Vagina (tissue), 2 donors: ENCODE measurements at places on chromosomes 6 and 20.

- no peak for DNase-seq
These were observed 249.2 kb upstream of the RREB1 start for GRCh38 chr6:6858533-6858982.

DNA sequence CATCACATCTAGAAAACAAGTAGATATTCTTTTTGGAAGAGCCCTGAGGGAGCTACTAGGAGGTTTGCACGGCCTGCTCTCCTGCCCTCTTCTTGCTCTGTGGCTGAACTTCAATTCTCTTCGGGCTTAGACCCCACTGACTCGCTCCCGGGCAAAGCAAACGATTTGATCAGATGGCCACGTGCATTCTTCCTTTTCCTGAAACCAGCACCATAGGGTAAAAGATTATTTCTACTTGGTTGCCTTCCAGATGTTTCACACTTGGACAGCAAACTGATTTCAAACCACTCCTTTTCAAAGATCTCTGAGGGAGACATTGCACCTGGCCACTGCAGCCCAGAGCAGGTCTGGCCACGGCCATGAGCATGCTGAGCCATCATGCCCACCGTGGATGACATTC lies at the start of gene SLC22A1:
SLC22A1 (plus strand) TSS at position 258 of the 400 bp plus-strand sequence; CDS start at position 379, 121 bp downstream.
- no peak for DNase-seq

GRCh38 chr6:88177961-88178464 lies 11.9 kb upstream of the CNR1 start:
- DNase-seq, result no peak

DNA sequence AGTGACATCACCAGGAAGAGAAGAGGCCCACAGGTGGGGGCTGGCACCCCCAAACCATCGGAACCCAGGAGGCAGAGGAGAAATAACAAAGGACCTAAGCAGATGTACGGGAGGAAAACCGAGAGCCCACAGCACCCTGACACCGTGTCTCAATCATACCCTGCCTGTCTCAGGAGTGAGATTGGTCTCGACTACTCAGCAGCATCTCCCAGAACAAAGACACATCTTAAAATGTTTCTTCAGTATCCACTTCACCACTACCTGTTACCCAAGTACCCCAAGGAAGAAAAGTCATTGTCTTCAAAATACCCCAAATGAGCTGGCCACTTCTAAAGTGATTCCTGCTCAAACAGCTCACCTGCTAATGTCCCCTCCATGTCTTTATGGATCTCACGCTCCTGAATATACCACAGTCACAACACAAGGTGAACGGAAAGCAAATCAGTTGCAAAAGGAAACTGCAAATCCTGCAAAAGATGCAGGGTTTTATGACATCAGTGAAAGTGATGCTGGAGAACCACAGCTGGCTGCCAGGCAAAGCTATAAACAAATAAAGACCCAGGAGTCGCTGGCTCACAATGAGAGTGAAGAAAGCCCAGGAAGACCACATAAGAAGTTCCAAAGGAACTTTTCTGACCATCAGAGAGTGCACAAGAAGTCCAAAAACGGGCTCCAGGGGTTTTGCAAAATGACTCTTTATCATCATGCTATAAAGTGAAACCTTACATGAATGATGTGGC lies 44.1 kb downstream of the PREX1 start:
- no peak for DNase-seq

DNA sequence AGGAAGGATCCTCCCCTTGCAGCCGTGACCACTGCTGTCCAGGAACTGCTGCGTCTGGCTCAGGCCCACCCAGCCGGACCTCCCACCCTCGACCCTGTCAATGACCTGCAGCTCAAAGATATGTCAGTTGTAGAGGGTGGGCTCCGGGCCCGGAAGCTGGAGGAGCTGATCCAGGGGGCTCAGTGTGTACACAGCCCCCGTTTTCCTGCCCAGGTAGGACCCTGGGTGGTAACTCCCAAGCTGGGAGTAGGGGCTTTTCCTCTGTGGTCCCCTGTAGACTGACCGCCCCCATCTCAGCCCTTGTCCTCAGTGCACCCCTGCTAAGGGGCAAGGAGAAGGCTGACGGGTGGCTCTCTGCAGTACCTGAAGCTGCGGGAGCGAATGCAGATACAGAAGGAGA lies 3.6 kb downstream of the DXO start:
- DNase-seq, result no peak

- DNase-seq, result no peak
These were observed 24.7 kb upstream of the HIVEP1 start for GRCh38 chr6:11987386-11987785.

DNA sequence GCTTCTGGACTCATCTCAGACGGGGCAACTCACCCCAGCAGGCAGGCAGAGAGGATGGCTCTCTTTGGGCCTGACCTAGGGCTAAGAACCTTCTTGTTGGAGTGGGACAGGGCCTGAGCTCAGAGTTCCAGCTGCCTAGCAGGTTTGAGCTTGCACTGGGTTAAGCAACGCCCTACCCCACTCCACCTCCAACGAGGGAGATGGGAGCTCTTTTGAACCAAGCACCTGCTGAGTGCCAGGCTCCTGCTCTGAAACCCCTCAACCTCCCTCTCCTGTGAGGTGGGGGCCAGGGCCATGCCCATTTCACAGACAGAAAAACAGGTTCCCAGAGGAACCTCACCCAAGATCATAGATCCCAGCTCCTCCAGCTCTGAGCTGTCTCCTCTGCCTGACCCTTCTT lies 54.3 kb downstream of the SNAI1 start:
- no peak for DNase-seq

DNA sequence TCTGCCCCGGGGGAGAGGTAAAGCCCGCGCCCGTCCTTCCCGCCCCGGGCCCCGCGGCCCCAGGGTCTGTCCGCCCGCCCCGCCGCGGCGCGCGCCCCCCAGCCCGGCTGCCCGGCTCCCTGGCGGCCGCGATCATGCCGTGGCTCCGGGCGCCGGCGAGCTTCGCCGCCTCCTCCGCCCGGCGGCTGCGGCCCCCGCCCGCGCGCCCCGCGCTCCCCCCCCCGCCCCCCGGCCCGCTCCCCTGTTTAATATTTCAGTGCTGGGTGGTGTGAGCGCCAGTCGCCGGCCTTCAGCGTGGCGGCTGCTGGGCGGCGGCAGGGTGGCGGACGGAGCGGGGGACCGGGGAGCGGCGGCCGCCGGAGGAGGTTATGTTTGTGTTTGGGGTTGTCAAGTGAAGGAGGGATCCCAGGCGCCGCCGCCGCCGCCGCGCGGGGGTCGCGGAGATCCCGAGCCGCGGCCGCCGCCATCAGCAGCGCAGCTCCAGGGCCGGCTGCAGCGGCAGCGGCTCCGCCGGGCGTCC lies at the start of gene HIVEP1:
HIVEP1 (plus strand) TSS at position 275 of the 520 bp plus-strand sequence. CDS start 3,317 bp downstream, outside the sequence.
- no peak for DNase-seq

GRCh38 chr6:43842231-43842794 lies 72.3 kb downstream of the VEGFA start:
- no peak for DNase-seq

DNA sequence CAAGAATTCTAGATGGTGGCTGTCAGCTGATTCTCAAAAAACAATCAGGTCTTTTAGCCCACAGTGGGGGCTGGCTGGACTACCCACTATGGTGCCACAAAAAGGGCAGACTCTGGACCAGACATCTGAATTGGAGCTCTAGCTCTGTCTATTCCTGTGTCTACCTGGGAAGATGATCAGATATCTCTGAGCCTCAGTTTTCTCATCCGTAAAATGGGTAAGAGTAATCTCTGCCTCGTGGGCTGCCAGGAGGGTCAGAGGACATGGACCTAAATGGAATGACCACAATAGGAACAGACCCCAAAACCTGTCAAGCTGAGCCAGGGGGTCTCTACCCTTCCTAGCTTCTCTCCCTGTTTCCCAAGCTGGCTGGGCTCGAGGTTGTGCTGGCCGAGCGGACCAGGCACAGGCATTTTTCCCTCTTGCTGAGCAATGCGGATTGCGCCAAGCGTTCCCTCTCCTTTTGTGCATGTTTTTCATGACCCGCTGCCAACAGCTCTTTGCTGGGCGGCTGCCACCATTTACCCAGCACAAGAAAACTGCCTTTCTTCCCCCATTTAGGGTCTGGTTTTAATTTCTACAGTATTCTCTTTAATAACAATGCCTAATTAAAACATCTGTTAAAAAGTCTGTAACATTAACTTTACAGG lies 74.7 kb upstream of the MAFB start:
- no peak for DNase-seq

DNA sequence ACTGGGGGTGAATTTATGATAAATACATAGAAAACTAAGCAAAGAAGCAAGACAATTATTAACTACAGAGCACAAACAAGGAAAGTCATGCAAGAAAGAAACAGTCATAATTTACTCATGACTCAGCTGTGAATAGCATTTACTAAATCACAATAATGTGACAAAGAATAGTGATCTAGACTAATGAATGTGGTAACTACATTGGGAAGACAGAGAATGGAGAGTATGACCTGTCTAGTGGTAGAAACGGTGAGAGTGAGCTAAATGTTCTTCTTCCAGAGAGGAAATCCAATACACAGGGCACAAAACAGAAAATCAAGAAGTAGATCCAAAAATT lies 153.5 kb upstream of the DST start:
- DNase-seq, result no peak

DNA sequence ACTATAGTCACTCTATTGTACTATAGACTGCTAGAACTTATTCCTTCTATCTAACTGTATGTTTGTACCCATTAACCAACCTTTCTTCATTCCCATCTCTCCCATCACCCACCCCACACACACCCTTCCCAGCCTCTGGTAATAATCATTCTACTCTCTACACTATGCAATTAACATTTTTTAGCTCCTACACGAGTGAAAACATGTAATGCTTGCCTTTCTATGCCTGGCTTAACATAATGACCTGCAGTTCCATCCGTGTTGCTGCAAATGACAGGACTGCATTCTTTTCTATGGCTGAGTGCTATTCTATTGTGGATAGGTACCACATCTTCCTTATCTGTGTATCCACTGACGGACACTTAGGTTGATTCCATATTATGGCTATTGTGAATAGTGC lies 95.5 kb downstream of the ALDH8A1 start:
- DNase-seq, result no peak

- no peak for DNase-seq
These were observed 82.9 kb upstream of the TSHZ2 start for GRCh38 chr20:52889225-52889624.

GRCh38 chr6:18567380-18567779 lies 180.2 kb downstream of the RNF144B start:
- no peak for DNase-seq

DNA sequence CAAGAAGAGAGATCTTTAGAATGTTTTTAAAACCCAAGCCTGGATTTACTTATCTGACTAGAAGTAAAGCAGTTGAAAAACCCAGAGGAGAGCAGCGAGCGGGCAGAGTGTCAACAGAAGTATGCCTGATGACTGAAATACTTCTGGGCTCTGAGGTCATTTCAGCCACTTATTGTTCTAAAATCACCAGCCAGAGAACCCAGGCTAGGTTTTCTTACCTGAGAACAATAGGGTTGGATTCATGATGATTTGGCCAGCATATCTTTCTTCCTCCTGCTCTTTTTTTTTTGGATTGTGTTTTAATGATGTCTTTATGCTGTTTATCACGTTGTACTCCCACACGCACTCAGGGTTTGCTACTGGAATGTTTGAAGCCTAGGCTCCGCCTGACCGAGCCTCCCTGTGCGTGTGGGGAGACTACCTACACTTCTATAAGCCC lies 63.0 kb upstream of the KIF25 start:
- DNase-seq, result no peak

DNA sequence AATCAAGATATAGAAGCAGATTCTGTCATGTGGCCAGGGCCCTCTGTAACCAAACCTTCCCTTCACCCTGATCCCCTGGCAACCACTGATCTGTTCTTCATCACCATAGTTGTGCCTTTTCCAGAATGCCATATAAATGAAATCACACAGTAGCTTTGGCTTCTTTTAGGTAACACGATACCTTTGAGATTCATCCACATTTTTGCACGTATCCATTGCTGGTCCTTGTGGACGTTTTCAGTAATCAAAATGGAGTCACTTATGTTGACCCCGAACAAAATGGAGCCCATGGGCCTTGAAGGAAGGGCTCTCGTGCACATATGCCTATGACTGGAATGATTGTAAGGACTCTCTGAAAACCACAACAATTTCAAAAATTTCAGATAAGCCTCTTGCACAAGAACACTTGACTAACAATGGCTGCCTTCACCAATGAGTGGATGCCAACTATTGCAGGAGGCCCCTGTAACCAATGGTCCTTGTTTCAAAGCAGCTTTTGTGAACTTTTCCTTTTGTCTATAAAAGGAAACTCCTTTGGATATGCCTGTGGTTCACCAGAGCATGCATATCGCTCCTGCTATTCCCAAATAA lies 84.3 kb upstream of the RALY start:
- DNase-seq, result no peak

GRCh38 chr6:33695451-33695887 lies 16.0 kb downstream of the UQCC2 start:
- no peak for DNase-seq

- no peak for DNase-seq
These were observed 16.6 kb downstream of the DSE start for GRCh38 chr6:116387374-116387773.

GRCh38 chr6:55034752-55035151 lies 139.6 kb upstream of the HCRTR2 start:
- no peak for DNase-seq

- DNase-seq, result no peak
These were observed 131.6 kb downstream of the UTRN start for GRCh38 chr6:144416773-144417172.

- no peak for DNase-seq
These were observed 516.5 kb downstream of the CD83 start for GRCh38 chr6:14634072-14634471.

GRCh38 chr6:84447651-84448050 lies 220.2 kb upstream of the CEP162 start:
- no peak for DNase-seq

- no peak for DNase-seq
These were observed 720.9 kb downstream of the GRIK2 start for GRCh38 chr6:102114402-102114801.

DNA sequence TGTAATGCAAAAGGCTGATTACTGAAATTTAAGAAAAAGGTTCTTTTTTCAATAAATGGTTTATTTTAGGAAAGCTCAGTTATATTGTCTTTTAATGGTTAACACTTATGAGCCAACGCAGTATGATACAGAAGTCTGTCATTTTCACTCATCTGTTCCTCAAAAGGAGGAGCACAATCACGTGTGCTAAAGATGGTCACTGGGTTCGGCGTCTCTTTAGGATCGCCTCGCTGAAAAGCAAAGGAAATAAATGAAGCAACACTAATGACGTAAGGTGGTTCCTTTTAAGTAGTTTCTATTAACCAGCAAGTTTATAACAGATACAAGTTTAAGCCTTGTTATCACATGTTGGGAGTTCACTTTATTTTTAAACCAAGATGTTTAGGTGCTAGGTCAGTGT lies 125.7 kb downstream of the MAP3K4 start:
- no peak for DNase-seq

- no peak for DNase-seq
These were observed 26.9 kb upstream of the MRPS18A start for GRCh38 chr6:43714311-43715055.

- no peak for DNase-seq
These were observed 13.6 kb upstream of the TTLL2 start for GRCh38 chr6:167311286-167311685.

DNA sequence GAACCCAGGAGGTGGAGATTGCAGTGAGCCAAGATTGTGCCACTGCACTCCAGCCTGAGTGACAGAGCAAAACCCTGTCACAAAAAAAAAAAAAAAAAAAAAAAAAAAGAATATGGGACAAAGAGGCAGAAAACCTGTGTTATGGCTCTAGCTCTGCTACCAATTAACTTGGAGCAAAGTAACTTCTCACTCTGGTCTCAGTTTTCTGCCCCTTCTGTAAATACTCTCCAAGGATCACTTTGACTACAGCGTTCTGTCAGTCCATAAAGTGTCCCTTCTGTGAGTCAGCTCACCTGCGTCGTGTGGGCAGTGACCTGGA lies 24.6 kb downstream of the C6orf132 start:
- no peak for DNase-seq

GRCh38 chr20:4171538-4172116 lies 156.3 kb upstream of the RNF24 start:
- no peak for DNase-seq
